ENCODE measurements at places on chromosomes 4 and X.

GRCh38 chr4:113040793-113041192 lies 8.7 kb upstream of the ANK2 start:
- DNase-seq: no peak

DNA sequence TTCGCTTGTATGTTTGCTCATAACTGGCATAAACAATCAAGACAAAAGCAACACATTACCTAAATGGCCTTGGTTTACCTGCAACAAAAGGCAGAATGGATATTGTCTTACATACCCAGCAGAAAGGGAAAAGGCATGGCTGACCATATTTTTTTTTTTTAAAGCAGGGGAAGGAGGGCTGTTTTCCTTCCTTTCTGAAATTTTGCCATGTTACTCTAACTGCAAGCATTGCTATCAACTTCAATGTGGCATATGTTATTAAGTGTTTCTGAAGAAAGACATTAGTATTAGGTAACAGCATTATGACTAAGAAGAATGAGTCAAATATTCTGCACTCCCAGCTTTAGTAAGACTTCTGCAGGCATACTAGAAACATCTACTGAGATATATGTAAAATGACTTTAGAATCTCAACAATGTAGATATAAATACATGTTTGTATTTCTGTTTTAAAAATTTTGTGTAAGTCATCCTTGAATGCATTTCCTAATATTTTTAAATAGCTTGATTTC lies 512.6 kb upstream of the FAM241A start:
- no peak for DNase-seq

DNA sequence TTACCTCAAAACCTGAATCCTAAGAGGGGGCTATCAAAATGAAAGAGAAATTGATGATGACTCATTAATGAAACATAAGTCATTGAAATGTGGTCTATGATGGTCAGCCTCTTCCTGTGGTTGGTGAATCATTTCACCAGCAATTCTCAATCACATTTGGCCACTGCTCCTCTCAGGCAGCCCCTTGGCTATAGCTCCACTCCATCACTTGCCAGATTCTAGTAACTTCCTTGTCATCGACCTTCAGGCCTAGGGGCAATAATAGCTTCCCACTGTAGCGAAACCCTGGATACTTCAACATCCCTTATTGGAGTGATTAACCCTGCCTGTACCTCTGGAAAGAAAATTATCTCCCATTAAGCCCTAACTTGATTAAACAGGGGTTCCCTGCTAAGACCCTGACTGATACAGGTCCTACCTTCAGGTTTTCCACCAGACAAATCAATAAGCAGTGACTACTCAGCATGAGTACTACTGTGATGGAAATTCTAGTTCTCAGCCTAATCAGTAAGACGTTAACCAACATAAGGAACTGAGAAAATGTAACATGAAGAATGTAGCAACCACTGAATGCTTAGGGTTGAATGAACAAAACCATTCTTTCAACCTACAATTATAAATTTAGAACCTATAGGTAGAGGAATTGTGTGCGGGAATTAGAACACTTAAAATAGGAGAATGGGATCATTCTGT lies 30.4 kb downstream of the ADH7 start:
- DNase-seq: no peak

DNA sequence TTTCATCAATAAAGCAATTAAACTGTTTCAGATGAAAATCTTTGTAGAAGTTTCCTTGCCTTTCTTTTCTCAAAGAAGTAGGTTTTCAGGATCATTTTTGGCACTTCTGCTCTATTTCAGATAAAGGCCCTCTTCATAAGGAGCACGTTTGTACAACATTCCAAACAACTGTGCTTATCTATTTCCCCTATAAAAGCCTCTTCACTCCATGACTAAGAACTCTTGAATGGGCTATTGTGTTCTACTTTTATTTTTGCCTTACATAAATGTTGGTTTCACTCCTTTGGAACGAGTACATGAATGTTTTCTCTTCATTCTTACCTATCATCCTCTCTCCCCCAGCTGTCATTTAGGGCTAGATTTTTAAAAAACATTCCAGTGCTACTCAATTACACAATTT lies 288.0 kb upstream of the PPP1R2C start:
- no peak for DNase-seq

- no peak for DNase-seq
Observed at GRCh38 chr4:7238300-7238960, 46.1 kb downstream of the SORCS2 start.

DNA sequence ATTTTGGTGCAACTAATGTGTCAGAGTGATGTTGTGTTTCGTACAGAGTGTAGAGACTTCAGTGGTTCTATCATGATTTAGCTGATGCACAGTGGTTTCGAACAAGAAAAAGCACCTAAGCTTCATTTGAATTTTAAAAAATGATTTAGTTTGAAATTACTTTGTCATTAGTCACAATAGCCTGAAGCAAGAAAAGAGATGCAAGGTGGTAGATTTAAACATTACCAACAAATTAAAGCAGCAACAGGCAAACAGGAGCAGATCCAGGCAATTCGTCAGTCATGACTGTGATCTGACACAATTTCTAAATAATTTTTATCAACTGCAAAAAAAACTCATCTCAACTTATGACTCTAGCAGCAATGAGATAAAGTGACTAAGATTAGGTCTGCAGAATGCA lies 24.6 kb upstream of the COX7B2 start:
- no peak for DNase-seq

DNA sequence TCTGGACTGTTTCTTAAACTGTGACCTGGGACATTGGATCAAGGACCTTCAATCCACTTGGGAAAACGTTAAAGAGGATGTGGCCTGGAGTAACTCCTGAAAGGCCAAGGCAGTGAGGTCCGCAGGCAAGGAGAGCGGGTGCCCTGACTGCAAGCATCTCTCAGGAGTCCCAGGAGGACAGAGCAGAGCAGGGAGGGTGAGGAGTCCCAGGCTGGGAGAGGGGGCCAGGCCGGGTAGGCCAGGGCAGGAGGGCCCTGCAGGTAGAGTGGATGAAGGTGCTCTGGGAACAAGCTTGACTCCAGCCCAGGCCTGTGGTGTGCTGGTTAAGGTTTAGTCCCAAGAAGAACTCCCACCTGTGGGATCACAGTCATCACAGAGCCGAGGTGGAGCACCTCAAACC lies 13.8 kb downstream of the PNMA6E start:
- DNase-seq: no peak

GRCh38 chr4:122861172-122861943 lies 34.7 kb downstream of the FGF2 start:
- no peak for DNase-seq

DNA sequence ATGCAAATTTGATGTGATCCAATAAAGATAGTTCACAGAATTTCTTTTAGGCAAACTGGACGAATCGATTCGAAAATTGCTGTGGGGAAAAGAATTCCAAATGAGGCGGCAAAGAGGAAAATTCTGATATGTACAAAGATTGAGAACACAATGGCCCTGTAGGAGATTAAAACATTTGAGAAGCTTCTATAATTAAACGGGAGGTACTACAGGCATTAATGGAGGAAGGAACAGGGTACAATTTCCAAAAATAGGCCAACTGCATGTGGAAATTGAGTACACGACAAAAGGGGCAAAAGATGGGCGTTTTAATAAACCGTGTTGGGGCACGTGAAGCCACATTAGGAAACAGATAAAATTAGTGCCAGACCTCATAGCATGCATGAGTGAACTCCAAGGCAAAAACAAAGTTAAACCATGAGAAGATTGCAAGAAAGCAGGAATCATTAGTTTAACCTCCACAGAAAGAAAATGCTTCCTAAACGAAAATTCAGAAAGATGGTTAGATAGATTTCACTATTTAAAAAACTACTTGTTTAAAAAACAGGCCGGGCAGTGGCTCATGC lies 68.4 kb downstream of the DHRSX start:
- DNase-seq: no peak

- DNase-seq: no peak
Observed at GRCh38 chr4:110851989-110852388, 229.1 kb upstream of the PITX2 start.

DNA sequence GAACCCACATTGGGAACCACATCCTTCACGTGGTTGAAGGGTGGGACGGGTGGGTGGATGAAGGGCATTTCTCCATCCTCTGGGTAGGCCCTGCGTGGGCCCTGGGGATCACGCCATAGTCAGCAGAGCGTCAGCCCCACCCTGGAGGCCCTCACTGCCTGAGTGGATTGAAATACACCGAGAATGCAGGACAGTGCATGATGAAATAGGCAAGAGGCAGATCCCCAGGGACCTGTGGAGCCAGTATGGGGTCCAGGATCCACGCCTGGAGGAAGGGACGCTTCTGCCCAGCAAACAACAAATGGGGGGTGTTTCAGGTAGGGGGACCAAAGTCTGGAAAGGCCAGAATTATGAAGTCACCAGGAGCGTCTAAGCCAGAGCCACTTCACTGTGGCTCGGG lies 19.4 kb downstream of the EVC start:
- DNase-seq: no peak

- no peak for DNase-seq
Observed at GRCh38 chr4:173211222-173211621, 42.6 kb downstream of the GALNT7 start.

GRCh38 chr4:41052287-41052686 lies 162.1 kb downstream of the APBB2 start:
- no peak for DNase-seq

DNA sequence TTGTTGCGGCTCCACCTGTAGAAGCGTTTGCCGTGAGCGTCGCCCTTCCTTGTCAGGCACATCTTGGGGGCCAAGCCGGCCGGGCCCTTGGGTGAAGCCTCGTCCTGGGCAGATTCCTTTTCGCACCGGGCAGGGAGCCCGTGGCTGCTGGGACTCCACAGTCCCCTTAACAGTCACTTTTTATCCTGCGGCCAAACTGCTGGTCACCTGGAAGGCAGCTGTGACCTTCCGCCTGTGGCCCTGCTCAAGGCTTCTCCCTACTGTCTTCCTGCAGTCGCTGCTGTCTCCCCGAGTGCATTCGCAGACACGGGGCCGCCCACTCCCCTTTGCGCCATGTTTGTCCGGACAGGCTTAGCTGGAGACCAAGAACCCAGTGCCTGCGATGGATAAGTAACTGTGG lies 55.0 kb downstream of the PCGF3 start:
- no peak for DNase-seq

- no peak for DNase-seq
Observed at GRCh38 chrX:10620121-10620699, at the start of gene MID1. MID1 (minus strand) TSS chrX:10620585; CDS start chrX:10567547, 53,038 bp downstream.

DNA sequence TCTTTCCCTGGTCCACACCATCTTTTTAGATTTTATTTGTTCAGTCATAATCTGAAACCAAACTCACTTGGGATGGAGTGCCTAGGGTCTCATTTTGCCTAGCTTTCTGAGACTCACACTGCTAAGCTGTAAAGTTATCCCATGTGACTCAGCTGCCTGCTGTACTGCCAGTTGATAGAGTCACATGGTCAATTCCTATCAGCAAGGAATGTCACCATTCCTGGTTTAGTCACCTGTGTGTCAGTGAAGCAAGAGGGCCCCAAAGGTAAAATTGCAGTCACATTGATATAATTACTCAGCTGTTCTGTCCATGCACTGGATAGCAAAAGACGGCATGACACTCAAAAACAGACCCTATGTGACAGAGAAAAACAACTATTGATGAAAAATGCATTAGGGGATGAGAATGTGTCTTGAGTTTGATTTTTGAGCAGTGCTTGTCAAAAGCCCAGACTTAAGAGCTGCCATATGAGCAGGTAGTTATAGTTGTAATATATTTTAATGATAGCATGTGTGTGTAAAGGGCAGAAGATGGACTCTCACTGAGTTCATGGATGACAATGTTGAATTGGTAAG lies 413.2 kb downstream of the PPARGC1A start:
- no peak for DNase-seq

GRCh38 chrX:9349572-9350494 lies 115.0 kb upstream of the TBL1X start:
- DNase-seq: no peak

DNA sequence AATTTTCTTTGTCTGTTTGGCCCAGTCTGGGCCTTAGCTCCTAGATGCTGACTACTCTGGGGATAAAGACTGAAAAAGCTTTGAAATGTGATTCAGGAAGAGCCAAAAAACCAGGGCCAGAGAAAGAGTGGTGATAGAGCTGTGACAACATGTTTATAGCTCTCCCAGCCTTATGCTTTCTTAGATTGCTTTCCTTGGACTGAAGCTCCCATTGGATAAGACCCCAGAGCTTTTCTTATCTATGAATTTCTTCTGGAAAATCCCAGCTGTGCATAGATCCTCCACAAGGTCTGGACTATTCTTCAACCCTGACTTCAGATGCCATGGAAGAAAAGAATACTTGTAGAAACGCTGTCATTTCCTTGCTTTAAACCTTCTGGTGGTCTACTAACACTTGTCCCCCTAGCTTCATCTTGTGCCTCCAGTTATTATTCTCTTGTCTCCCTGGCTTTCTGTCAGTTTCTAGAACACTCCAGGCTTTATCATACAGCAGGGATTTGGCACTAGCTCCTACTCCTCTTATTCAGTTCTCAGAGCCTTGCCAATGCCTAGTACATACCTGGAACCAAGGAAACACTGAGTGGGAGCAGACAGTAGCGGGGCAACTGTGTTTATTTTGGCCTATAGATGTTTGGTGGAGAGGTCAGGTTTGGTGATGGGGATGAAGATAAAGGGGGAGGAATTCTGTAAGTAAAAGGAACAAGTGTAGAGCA lies 57.1 kb upstream of the TEX13D start:
- DNase-seq: no peak

DNA sequence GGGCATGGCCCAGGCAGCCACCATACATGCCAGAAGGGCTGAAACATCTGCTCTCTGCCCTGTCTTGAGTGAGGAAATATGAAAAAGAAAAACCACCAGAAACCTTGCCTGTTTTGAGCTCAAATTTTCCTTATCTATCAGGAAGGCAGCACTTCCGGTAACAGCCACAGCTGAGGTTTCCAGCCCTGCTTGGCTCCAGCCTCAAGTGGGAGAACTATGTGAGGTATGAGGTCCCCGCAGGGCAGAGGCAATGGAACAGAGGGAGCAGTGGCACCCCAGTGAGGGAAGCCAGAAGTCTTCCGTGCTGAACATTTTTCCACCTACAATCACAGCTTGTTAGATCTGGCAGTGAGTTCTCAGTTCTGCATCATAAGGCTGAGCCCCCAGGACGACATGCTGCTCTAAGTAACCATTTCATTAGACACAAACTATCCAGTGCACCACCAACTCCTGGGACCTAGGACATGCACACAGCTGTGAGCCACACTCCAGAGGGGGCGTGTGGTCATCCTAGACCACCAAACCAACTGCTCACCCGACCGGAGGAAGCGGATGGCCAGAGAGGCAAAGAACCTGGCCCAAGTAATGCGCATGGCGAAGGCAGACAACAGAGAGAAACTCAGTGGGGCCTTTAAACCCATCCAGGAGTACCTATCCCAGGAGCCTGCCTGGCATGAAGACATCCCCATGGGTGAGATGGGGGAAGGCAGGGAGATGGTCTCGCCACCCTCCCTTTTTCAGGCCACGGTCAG lies 22.6 kb downstream of the WDR1 start:
- peak; percentile 44 for DNase-seq

- no peak for DNase-seq
Observed at GRCh38 chr4:78691334-78691754, 84.8 kb upstream of the BMP2K start.

Data from CD4-positive, alpha-beta T cell treated with Interleukin-6 for 4 hours (primary cell).